ENCODE measurements at places on chromosomes 3 and 15.

DNA sequence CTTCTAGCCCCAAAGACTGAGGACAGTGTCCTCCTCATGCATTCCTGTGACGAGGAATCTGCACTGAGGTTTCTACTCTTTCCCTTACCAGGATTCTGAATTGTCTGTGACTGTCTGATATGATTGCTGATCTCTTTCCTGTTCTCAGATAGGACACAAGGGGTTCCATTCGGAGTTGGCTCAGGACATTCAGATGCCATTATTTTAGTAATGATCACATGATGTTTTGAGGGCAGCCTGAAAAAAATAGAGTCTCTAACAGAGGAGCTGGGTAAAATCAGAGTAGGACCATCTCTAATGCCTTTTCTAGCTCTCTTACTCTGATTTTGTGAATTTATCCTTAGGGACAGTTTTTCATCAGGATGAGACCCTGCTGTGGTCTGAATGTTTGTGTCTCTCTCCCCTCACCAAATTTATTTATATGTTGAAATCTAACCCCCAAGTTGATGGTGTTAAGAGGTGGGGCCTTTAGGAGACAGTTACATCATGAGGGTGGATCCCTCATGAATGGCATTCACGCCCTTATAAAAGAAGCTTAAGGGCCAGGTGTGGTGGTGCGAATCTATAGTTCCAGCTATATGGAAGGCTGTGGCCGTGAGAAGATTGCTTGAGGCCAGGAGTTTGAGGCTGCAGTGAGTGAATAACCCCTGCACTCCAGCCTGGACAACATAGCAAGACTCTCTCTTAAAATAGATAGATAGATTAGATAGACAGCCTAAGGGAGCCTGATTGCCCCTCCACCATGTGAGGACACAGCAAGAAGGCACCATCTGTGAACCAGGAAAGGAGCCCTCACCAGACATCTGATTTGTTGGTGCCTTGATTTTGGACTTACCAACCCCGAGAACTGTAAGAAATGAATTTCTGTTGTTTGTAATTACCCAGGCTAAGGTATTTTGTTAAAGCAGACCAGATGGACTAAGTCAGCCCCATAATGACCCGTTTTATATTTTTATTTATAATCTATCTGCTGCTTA lies 24.4 kb downstream of the FNDC3B start:
- no peak for DNase-seq

- DNase-seq, result no peak
These were observed 12.5 kb upstream of the RPN1 start for GRCh38 chr3:128663151-128663550.

DNA sequence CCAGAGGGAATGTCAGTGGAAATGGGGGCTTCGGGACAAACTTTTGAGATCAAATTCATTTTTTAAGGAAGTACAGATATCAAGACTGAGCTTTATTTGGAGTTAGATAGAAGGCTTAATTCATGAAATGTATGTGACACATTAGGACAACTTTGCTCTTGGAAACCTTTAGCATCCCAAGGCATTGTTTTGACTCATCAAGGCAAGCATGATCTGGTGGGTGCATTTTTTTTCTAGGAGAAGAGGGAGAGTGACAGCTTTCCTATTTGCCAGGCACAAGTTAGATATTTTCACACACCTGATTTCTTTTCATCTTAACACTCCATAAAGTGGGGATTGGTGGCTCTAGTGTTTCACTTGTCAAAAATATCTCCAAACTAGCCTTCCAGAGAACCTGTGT lies 61.5 kb upstream of the RPL35A start:
- DNase-seq, result no peak

DNA sequence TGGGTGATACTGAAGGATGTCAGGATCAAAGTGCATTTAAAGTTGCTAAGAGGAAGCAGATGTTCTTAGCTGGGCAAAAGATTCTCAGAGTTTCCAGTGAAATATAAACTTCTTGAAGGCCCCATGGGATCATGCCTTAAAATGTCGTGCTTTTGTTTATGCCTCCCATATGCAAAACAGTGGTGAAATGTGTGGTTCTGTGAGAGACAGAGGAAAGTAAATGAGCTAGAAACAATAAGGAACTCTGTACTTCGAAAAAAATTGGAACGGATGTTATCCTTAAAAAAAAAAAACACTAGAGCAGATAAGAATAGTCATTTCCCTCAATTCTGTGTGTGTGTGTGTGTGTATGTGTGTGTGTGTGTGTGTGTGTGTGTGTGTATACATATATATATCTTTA lies 497.0 kb upstream of the TBL1XR1 start:
- DNase-seq, result no peak

GRCh38 chr15:73737535-73737934 lies 15.6 kb downstream of the INSYN1 start:
- no peak for DNase-seq

GRCh38 chr3:132435224-132435910 lies 18.1 kb downstream of the DNAJC13 start:
- DNase-seq, result no peak

DNA sequence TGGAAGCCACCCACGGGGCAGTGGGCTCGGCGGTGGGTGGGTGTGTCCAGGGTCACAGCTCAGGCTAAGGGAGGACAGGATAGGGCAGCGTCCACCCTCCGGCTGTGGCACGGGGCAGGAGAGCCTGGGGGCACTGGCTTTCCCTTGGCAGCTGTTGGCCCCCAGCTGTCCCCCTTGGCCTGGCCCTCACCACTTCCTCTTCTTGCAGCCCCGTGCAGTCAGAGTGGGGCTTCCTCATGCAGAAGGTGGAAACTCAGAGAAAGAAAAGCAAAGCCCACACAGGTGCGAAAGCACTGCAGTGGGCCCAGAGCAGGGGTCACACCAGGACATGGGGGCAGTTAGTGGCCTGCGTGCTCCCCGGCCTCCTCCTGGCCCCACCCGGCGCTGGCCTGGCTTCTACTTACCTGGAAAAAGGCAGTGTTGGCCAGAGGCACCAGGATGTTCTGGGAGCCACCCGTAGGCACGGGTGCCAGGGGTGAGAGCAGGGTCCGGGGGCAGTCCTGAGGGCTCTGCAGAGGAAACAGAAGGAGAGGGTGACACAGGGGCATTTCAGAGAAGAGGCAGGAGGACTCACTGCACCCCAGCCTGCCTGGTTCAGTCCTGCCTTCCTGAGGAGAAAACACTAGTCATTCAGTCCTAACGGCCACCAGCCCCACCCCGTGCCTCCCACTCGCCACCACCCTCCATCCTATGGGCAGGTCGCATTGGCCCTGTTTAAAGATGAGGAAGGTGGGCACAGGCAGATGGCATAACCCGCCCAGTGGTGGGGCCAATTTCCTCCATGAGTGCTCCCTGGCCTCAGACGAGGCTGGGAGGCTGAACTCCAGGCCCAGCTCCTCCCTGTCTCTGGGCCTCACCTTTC lies 28.3 kb downstream of the PLXND1 start:
- no peak for DNase-seq

- no peak for DNase-seq
These were observed 155.3 kb upstream of the MBNL1 start for GRCh38 chr3:152113413-152113812.
